Epithelial cell of prostate (primary cell): ENCODE measurements at places on chromosomes 3 and 15.

DNA sequence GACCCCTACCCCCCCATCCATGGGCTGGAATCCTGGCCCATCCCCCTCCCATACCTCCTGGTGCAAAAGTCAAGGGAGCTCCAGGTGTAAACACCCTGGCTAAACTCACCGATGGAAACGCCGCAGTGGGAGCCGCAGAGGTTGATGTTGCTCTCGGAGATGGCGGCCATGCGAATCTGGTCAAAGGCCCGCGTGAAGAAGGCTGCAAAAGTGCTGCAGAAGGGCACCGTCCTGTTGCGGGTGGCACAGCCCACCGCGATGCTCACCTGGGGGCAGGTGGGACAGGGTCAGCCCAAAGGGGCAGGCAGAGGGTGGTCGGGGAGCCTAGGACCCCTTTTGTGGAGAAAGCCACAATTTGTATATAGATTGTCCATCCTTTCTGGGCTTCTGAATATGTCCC, 26.7 kb downstream of the TKT start:
- no peak for DNase-seq

GRCh38 chr3:176663837-176664831, 533.1 kb downstream of the TBL1XR1 start:
- DNase-seq, result no peak

- DNase-seq, result no peak
Observed at GRCh38 chr3:36206956-36207580, 173.2 kb upstream of the STAC start.

- no peak for DNase-seq
Observed at GRCh38 chr3:12998648-12999047, 74.6 kb downstream of the IQSEC1 start.

GRCh38 chr3:17738921-17739320, 3.5 kb downstream of the TBC1D5 start:
- DNase-seq, result no peak

- no peak for DNase-seq
Observed at GRCh38 chr3:16297997-16298885, 33.2 kb downstream of the OXNAD1 start.

GRCh38 chr3:128336337-128337156, 130.1 kb downstream of the DNAJB8 start:
- DNase-seq, result no peak

DNA sequence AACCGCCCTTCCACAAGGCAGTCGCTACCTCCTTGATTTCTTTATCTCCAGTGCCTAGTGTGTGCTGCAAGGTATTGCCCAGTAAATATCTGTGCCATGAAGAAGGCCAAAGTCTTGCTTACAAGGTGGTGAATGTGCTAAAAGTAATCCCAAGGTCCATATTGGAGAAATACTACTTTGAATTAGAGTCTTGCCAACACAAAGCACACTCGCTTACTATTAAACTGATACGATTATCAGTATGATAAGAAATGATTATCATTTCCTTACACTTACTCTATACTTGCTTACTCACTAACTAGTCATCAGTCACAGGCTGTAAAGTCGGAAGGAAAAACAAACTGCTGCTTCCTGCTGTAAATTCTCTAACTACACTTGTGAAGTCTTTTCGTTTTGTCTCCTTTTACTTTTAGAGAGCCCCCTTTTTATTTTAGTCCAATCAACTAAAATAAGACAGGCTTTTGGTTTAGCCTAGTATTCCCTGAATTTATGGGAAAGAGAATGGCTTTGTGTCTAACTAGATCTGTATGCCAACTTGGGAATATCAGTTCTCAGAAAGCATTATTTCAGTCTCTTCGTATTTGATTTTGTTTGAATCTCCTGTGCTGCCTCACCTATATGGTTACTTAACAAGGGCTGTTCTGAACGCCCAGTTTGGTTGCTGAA, 107.1 kb upstream of the TSC22D2 start:
- DNase-seq, result no peak
